NAMALWA (cell line): ENCODE measurements at places on chromosomes 2 and 18.
A peak's percentile ranks its signal among the peaks of the same experiment; 100 is the strongest.

GRCh38 chr18:49562481-49563129 is 748 bp downstream of the LIPG start:
- DNase-seq, result no peak

GRCh38 chr2:190318931-190319554 is 583 bp downstream of the HIBCH start:
- peak; percentile 61 for DNase-seq

DNA sequence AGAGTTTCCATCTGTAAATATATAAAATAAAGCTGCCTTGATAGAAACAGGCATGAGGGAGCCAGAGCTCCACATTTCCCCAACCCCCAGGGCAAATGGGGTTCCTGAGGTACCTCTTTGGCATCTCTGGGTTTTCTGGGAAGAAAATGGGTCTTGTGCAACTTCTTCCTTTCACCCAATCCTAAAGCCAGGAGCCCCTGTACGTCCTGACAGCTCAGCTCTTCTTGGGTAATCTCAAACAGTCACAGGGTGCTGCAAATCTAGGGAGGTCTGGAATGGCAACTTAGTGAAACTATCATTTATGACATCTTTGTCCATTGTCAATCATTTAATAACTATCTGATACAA is 36.6 kb upstream of the STAT1 start:
- DNase-seq, result no peak

DNA sequence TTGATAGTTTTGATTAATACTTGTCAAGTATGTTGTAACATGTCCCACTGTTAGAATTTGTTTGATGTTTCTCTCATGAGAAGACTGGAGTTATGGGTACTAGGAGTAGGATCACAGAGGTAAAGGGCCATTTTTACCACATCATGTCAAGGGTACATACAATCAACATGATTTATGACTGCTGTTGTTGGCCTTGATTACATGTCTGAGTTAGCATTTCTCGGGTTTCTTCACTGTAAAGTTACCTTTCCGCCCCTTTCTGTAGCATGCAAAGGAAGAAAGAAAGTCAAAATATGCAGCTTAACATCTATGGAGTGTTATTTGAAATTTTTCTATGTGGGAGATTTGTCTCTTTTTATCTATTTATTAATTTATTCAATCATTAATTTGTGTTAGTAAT is 1456.4 kb downstream of the SUCLG1 start:
- no peak for DNase-seq

DNA sequence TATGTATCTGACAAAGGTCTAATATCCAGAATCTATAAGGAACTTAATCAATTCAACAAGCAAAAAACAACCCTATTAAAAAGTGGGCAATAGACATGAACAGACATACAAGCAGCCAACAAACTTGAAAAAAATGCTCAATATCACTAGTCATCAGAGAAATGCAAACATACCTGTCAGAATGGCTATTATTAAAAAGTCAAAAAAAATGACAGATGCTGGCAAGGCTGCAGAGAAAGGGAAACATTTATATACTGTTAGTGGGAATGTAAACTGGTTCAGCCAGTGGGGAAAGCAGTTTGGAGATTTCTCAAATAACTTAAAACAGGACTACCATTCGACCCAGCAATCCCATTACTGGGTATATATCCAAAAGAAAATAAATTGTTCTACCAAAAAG is 21.6 kb downstream of the SESTD1 start:
- DNase-seq, result no peak

- no peak for DNase-seq
These were observed 11.6 kb downstream of the HIBCH start for GRCh38 chr2:190308031-190308430.

- DNase-seq, result no peak
These were observed 14.5 kb downstream of the RNF144A start for GRCh38 chr2:6931753-6932152.

DNA sequence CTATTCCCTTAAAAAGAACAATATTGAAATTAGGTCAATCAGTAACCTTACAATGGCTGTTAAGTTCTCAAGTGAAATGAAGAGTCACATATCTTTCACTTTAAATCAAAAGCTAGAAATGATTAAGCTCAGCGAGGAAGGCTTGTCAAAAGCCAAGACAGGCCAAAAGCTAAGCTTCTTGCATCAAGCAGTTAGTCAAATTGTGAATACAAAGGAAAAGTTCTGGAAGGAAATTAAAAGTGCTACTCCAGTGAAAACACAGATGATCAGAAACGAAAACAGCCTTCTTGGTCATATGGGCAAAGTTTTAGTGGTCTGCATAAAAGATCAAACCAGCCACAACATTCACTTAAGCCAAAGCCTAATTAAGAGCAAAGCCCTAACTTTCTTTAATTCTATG is 402.6 kb upstream of the ZEB2 start:
- no peak for DNase-seq

GRCh38 chr2:117684919-117685318 is 129.6 kb upstream of the DDX18 start:
- no peak for DNase-seq

DNA sequence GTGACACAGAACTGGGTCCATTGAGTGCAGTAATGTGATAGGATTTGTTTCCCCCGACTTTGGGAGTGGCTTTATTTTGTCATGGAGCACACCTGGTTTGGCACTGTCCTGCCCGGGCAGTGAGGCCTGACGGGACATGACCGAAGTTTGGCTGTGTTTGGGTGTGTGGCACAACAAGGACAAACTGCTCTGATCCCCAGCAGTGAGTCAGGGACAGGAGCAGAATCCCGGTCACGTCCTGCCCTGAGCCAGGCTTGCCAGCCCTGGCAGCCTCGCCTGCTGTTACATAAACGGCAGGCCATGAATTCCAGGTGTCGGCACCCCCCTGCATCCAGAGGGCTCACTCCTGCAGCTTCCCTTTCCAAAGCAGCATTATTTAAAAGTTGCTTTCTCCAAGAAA is 45.7 kb downstream of the IMPA2 start:
- DNase-seq, result no peak

DNA sequence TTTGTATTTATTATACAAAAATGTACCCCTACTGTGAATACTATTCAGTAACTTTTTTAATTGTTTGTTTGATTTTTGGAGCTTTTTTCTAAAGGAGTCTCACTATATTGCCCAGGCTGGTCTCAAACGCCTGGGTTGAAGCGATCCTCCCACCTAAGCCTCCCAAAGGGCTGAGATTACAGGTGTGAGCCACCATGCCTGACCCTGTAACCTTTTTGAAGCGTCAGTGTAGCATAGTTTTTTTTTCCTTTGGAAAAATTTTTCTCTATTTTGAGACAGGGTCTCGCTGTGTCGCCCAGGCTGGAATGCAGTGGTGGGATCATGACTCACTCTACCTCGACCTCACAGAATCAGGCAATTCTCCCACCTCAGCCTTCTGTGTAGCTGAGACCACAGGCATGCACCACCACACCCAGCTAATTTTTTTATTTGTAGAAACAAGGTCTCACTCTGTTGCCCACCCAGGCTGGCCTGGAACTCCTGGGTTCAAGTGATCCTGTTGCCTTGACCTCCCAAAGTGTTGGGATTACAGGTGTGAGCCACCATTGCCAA is 2.0 kb downstream of the GMCL1 start:
- no peak for DNase-seq

DNA sequence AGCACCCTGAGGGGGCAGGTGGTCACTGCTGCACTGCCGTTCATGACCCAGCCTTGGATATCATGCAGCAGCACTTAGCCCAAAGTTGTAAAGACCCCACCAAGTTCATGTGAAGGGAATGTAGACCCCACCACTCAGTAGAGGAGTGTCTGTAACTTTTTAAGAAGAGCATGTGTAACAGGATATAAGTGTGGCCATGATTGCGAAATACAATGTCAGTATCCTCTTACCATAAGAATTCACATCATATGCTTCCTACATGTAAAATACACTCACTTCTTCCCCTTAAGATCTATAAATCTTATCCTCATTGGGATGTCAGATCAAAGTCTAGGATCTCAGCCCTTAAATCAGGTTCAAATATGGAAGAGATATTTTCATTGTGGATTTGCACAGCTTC is 276.9 kb downstream of the PTPRM start:
- DNase-seq, result no peak

GRCh38 chr18:25077038-25077943 is 274.7 kb downstream of the ZNF521 start:
- no peak for DNase-seq

DNA sequence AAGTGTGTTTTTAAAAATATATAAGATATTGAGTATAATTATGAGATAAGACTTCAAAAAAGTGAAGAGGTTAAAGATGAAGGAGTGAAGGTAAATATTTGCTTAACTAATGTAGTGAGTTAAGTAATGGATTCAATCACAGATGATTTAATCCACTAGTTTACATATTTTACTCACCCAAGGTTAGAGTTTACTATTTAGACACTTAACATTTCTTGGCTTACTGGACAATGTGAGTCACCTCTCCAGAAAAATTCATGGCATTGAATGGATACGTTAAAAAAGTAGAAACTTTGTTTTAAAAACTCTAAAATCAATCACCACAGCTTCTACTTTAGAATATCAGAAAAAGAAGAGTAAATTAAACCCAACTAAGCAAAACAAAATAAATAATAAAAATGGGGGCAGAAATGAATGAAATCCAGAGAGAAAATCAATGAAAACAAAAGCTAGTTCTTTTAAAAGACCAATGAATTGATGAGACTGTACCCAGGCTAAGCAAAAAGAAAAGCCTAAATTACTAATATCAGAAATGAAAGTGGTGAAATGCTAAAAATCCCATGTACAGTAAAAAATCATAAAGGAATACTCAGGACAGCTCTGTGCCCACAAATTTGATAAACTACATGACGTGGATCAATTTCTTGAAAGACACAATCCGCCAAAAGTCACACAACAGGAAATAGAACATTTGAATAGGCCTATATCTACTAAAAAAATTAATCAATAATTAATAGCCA is 1.9 kb upstream of the HMSD start:
- DNase-seq, result no peak

DNA sequence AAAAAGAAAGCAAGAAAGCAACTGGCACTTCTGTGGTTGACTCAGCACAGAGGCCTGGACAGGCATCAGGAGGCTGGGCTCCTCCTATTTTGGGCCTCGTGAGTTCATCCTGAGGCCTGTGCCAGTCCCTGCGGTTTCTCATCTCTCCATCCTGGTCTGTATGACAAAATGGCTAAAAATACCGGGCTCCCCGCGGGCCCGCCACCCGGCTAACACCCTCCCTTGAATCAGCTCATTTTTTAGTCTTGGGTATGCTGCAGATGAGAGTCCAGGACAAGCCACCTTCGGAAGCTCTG is 62.3 kb upstream of the YWHAQ start:
- DNase-seq, result no peak

DNA sequence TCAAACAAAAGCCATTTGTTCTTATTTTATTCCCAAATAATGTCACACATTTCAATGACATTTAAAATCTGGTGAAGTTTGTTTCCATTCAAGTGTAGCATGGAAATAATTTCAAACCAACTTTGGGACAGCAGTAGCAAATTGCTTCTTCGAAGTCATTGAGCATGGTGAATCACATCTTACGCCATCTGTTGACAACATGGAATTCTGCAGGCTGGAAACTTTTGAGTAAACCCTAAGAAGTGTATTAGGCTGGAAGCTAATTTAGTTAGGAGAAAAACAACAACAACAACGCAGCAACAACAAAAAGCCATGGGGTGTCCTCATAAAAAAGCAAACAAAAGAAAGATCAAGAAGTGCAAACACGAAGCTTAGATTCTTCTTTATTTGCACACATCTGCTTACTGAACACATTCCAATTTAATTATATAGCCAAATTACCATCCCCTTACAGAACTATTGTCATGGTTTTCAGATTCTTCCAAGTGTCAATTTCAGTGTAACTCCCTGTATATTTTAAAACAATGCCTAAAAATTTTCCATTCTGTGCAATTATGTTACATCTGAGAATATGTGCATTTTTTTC is 659.0 kb upstream of the CDH7 start:
- DNase-seq, result peak; percentile 65

DNA sequence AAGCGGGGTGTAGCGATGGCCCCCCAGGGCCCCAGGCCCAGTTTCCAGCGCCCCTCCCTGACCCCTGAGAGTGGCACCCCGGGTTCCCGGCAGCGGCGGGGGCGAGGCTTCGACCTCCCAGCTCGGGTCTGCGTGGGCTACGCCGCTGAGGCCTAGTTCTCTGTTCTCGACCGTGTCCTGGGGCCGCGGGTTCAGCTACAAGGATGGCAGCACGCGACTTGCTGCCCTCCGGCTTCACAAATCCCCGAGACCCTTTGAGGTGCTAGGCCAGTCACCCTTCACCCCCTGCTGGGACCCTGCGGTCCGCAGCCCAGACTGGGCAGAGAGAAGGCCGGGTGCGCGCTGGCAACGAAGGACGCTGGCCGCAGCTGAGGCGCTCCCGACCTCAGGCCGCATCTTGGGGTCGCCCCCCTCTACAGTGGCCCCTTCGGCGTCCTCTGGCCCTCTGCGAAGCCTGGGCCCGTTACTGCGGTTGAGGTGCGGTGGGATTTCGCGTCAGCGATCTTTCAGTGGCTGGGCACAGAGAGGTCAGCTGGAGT is 1.2 kb downstream of the OTX1 start:
- no peak for DNase-seq

GRCh38 chr18:68699043-68699442 is 15.9 kb downstream of the TMX3 start:
- no peak for DNase-seq

- no peak for DNase-seq
These were observed 108.3 kb downstream of the MTCL1 start for GRCh38 chr18:8813611-8814010.

DNA sequence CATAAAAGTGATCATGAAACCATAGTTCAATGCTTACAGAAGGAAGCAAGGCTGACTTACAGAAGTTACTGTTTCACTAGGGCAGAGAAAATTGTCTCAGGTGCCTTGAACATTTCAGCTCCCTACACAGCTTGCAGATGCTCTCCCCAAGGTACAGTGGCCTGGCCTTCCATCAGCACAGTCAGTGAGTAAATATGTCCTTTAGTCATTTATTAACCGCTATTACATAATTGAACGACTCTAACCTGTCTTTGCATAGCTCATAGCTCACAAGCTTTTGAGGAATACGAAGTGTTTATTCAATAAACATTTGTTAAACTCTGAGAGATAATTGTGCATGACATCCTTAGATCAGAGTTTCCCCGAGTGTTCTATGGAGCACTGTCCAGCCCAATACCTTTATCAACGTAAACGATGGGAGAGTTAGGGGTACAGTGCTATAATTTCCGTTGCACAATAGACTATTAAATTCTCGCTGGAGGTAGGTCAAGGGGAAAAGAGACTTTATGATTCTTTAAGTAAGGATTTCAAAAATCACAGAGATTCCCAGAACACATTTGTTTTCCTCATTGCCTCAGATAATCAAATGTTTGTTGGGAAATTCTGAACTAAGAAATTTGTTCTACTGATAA is 677.8 kb downstream of the TSN start:
- no peak for DNase-seq

- DNase-seq, result no peak
These were observed 452.9 kb upstream of the SPRED2 start for GRCh38 chr2:65885266-65885665.

- no peak for DNase-seq
These were observed 19.2 kb downstream of the RMP24 start for GRCh38 chr18:35991696-35992095.
